Mucosa of gallbladder (tissue), 1 donor: ENCODE measurements at places on chromosomes 16 and 17. TPM values are rescaled to one million over a fixed set of nuclear protein-coding genes. Genes with fewer than 3 reads are reported as not detected.

The CD79B gene
- total RNA-seq: 3.4 TPM

The CCL23 gene
- 2.2 TPM for total RNA-seq

DNA sequence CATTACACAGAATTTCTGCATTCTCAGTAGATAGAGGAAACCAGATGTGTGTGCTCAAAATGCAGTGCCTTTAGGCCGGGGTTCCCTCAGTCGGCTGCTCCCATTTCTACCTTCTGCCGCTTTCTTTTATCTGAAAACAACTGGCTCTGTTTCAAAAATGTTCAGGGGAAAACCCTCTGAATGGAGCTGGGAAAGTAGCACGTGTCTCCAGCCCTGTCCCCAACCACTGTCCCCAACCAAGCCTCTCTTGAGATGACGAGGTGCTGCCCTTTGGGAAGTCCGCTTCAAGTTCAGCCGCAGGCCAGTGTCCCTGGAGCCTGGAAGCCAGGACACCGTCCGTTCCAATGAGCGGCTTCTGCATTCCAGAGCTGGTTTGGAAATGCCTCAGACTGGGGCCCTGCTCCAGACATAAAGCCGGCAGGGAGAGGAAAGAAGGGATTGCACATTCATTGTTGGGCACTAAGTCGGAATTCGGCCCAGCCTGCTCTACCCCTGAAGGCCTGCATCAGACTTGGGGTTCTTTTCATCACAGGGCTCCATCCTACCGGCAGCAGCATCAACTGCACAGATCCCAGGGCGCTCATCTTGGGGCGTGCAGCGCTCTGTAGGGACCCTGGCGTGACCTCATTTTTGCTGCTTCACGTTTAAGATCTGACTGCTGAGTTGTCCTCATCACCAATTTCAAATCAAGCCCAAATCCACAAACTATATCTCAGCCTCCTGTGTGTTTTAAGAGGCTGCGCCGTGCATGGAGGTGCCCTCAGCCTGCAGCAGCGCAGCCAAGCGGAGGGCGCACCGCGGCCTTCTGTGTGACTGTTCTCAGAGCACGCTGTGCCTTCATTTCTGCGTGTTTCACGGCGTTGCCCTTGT lies 111.3 kb downstream of the BANP start:
- peak; percentile 38 for DNase-seq

DNA sequence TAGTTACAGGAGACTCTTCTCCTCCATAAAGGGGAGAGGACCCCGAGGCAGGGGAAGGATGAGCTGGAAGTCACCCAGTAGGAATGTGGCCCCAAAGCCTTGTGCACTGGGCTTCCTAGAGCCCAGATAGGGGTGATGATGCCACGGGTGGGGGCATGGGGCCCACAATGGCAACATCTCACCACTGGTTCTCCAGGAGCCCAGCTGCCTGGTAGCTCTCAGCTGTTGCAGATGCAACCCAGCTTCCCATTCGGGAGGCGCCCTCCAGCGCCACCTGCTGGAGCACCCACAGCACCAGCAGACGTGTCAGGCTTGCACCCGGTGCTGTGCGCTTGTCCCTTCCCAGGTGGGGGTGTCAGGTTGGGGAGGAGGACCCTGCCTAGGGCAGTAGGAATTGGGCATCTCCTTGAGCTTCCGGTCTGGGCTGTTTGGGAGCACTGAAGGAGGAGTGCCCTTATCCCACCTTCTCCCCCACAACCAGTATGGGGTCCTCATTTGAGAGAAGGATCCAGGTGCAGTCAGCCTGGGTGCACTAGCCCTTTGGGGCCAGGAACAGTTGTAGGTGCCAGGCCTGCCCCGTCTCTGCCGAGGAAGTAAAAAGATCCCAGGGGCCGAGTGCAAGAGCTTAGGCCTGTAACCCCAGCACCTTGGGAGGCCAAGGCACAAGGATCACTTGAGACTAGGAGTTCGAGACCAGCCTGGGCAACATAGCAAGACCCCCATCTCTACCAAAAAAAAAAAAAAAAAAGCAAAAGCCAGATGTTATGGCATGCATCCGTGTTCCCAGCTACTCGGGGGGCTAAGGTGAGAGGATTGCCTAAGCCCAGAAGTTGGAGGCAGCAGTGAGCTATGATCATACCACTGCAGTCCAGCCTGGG lies 14.4 kb downstream of the CDIPT start:
- DNase-seq: peak; percentile 77

GRCh38 chr16:89574681-89575246 lies 794 bp upstream of the CPNE7 start:
- DNase-seq: peak; percentile 47

The C16orf96 gene
- total RNA-seq: 0.06 TPM

GRCh38 chr17:7884581-7885366 lies 3.8 kb upstream of the CHD3 start:
- DNase-seq: no peak

DNA sequence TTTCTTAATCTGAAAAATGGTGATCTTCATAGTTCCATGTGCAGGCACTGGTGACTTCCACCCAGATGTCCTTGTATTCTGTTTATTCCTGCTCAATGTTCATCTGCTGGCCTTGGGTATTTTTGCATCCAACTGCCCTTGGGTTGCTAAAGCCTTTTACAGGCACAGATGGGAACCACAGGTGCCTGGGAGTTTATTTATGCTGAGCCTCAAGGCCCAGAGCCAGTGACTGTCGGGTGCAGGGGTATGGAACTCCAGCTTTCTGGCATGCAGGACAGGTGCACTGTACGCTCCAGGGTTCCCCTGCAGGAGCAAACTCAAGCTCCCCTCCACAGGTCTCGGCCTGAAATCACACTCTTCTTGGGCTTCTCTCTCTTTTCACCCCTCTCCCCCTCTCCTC lies 22.3 kb downstream of the DYNLRB2 start:
- no peak for DNase-seq

GRCh38 chr17:31172388-31172787 lies 77.6 kb downstream of the NF1 start:
- no peak for DNase-seq

DNA sequence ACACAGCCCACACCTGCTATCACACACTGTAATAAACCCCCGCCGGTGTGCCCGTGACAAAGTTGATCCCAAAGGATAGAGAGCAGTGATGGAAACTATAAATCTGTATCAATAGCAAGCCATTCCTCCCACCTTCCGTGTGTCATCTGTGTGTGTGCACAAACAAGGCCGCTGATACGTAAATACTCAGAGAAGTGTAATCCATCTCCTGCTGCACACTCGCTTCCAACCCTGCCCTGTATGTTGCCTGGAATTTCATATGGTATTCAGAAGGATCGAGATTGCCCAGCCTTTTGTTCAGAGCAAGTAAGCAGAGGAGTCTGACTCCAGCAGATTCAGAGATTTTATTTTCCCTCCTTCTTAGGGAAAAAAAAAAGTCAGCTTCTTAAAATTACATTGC lies 581.1 kb upstream of the ZFHX3 start:
- no peak for DNase-seq

- no peak for DNase-seq
Observed at GRCh38 chr16:81429045-81429521, 15.5 kb upstream of the CMIP start.

The DBNDD1 gene
- total RNA-seq: 21.2 TPM

DNA sequence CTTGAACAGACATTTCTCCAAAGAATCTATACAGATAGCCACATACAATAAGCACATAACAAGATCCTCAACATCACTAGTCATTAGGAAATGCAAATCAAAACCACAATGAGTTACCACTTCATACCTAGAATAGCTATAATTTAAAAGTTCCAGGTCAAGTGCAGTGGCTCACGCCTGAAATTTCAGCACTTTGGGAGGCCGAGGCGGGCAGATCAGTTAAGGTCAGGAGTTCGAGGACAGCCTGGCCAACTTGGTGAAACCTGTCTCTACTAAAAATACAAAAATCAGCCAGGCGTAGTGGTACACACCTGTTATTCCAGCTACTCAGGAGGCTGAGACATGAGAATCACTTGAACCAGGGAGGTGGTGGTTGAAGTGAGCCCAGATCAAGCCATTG lies 19.9 kb downstream of the RANBP10 start:
- DNase-seq: no peak

GRCh38 chr16:4082474-4083044 lies 33.7 kb downstream of the ADCY9 start:
- DNase-seq: no peak

The RTN4RL1 gene
- 9.3 TPM for total RNA-seq

DNA sequence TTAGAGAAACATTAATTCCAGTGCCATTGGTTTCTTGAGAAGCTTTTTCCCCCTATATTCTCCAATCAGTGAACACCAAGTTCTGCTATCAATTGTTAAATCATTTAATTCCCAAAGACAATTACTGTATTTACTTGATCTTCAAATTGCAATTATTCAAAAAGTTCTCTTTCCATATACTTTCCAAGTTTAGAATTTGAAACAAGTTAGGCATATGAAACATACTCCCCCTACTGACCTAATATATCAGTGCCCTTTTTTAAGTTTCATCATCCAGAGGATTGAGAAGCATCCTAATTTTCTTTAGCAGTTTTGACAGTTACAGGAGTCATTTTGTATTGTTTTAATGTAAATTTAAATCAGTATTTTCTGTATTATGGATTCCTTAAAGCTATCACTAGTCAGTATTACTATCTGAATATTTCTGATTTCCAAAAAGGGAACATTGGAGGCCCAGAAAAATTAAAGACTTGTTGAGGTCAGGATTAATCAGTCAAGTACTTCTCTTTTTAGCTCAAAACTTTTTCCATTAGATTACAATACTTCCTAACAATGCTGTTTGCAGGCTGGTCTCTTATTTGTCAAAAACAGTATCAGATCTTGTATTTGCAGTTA lies 16.3 kb downstream of the MEIOC start:
- DNase-seq: no peak

The ORC6 gene
- 2.2 TPM for total RNA-seq

DNA sequence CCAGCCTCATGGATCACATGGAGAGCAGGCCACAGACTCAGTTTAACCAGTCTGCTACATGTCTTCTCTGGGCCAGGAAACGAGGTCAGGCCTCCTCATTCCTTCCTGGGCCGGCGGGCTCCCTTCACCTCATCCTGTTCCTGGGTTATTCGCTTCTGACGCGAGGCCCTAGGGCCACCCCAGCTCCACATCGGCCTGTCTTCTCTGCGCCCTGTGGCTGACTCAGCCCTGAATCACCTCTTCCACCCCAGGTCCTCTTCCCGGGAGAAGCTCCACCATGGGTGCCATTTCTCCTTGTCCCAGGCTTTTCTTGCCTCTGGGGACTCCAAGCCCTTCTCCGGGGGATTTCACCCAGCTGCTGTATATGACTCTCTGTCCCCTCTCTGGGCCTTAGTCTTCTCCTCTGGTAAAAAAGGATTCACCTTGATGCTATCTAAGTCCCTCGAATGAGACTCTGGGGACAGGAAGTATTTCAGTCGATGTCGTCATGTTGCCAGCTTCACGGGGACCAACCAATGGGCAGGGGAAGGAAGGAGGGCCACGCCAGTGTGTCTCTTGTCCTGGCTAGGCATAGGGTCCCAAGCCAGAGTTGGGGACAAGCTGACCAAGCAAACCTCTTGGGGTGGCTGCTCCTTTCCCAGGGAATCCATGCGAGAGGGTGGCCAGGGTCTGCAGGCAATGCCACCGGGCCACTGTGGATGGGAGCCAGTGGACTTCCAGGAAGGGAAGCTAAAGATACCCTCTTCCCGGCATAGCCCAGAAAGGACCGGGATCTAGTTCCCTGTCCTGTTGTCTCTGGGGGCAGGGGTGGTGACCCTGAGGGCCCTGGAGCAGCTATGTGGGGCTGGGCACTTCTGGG lies 58.7 kb downstream of the SOCS3 start:
- DNase-seq: no peak

The KRTAP4-4 gene
- not detected for total RNA-seq

DNA sequence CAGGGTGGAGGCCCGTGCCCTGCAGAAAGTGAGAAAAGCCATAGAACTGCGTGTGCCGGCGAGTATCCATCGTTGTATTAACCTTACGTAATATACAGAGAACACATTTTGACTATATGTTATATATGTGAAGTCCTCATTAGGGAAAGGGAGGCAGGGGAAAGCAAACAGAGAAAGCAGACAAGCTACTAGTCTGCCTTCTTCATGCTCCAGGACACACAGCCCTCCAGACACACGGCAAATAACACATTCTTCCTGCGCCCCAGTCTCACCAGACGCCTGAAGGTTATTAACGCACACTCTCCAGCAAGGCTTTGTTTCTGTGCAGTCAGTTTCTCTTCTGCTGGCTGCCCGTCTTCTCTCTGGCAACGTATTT lies 28.8 kb downstream of the PRDM7 start:
- DNase-seq: no peak

The NPB gene
- 0.55 TPM for total RNA-seq

The SLC35G6 gene
- total RNA-seq: not detected

DNA sequence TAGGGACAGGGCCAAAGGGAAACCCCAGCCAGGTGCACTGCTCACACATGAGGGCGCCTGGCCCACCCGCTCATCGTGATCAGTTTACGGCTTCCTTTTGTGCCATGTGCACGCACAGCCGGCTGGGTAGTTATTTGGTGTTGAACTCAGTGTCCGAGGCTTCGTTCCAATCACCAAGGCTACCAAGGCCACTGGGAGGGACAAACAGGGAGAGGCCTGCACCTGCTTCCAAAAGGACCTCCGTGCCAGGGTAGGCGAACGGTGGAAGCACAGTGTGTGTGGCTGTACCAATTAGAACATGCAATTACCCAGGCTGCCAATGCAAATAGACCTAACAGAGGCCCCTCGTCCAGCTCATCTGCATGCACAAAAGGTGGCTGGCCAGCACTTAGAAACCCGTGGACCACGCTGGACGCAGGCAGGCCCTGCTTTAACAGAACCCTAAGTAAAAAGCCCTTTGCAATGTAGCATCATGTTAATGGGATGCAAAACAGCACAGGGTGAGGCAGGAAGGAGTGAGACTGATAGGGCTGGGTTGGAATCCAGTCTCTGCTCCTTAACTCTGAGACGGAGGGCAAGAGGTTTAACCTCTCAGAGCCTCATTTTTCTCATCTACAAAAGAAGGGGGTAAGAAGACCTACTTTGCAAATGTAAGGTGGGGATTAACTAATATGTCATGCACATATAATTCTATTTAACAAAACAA lies 204.0 kb downstream of the XYLT1 start:
- DNase-seq: peak; percentile 88

DNA sequence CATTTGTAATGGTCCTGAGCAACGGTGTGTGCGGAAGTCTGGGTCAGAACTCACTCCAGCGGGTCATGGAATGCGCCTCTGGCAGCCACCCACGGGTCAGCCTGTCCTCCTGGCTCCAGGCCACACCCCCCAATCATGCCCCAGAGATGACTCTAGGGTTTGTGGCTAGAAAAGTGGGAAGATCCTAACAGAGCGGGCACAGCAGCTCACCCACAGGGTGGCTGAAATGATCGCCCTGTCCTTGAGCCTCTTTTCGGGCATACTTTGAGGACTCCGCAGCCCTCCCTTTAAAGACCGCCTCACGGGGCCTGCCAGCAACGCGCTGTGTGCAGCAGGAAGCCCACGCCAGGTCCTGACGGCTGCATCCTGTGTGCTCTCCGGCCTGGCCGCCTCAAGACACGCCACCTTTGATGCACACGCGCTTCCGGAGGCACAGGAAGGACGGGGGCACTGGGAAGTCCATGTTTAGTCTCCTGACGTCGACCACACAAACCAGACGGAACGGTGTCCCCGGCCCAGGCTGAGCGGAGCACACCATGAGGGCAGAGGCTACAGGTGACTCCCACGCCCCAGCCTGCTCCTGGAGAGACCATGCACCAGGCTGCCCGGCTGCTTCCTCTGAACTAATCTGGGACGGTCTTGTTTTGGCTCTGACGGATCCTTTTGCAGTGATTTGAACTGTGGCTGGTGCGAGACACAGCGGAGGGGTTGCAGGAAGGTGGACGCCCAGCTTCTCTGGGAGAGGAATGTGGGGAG lies 92.9 kb downstream of the TBC1D16 start:
- DNase-seq: no peak

GRCh38 chr17:35095741-35096140 lies 23.9 kb downstream of the RAD51D start:
- no peak for DNase-seq

- DNase-seq: no peak
Observed at GRCh38 chr17:75755205-75755901, 9.6 kb downstream of the GALK1 start.

The MMP28 gene
- 32.8 TPM for total RNA-seq
